ENCODE measurements at places on chromosomes 1 and 21.

DNA sequence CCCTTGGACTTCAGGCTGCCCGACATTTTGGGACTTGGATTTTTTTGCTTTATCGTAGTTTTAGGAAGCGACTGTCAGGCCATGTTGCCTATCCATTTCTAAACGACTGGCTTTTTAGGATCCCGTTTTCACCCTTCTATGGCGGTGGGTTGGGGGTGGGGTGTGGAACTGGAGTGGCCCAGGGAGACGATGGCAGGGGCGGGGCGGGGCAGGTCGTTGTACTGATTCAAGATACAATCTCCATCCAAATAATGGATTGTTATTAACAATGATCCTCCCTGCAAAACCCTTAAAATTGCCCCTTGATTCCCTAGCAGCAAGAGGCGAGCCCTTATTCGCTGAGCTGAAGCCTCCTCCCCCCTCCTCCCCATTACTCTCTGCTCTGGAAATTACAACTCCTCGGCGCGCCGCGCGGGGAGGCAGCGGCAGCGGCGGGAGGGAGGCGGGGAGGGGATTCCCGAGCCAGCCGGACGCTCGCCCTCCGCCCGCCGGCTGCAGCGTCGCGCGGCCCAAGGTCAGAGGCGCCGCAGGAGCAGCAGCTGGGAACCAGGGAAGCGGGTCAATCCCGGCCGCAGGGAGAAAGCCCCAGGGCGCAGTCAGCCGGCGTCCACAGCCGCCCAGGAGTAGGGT, at the start of gene TRIM67:
TRIM67 (plus strand) TSS at position 392 of the 630 bp plus-strand sequence. CDS start 912 bp downstream, outside the sequence.
- DNase-seq, result no peak

GRCh38 chr1:212484701-212485570, 52.2 kb downstream of the NENF start:
- no peak for DNase-seq

DNA sequence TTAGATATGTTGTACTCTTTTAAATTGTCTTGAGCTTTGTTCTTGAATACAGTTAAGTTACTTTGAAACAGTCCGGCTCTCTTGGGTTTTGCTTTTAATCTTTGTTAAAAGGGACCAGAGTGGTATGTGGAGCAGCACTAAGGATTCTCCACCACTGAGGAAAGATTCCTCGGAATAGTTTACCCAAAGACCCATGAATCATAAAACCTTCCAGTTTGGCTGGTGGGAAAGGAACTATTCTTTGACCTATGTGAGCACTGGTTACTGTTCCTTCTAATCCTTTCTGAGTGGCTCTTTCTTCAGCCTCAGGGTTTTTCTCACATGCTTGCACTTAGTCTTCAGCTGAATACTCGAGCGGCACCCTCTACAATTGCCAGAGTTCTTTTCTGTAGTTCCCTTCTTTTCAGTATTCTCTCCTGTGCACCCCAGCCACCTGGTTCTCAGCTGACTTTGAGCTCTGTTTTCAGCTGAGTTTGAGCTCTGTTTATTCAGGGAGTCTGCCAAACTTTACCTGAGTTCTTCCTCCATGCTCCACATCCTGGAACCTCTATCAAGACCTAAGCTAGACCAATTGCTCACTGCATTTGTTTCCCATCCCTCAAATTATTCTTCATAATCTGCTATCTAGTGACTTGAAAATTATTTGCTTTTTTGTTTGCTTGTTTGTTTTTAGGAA, 253.8 kb upstream of the PLXNA2 start:
- DNase-seq, result no peak

DNA sequence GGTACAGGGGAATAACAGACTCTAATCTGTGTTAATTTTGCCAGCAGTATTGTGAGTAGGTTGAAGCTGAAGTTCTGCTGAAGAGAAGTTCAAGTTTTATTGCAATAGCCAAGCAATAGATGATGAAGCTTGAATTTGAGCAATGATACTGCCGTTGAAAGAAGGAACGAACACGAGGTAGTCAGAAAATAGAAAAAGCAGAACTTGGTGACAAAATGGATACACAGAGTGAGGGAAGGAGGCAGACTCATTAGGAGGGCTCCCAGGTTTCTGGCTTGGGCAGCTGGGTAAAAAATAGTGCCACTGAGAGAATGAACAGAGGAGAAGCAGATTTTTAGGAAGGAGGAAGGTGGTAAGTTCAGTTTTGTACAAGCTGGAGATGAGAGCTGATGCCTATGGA, 22.3 kb upstream of the AGO1 start:
- DNase-seq, result no peak

DNA sequence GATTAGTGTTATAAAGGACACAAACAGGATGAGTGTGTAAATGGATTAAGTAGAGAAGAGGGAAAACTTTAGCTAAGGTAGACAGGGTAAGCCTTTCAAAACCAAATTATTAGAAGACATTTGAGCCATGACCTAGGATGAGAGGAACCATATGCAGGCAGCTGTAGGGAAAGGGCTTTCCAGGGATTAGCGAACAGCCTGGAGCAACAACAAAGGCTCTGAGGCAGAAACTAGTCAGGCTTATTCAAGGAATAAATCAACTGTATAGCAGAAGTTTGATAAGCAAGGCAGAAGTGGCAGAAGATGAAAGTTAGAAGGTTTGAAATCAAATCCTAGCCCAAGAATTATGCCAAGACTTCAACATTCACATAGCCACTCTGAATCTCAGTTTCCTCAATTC, 21.3 kb downstream of the AIDA start:
- no peak for DNase-seq

DNA sequence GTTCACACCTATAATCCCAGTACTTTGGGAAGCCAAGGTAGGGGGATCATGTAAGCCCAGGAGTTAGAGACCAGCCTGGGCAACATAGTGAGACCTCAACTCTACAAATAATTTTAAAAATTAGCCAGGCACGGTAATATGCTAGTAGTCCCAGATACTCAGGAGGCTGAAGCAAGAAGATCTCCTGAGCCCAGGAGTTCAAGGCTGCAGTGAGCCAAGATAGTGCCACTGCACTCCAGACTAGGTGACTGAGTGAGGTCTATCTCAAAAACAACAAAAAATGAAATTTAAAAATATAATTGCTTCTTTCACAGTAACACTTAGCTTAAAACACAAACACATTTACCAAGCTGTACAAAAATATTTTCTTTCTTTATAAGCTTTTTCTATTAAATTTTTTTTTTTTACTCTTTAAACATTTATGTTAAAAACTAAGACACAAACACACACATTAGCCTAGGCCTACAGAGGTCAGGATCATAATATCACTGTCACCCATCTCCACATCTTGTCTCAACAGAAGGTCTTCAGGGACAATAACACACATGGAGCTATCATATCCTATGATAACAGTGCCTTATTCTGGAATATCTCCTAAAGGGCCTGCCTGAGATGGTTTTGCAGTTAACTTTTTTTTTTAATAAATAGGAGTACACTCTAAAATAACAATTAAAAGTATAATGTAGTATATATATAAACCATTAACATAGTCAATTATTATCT, 43.9 kb downstream of the TESK2 start:
- DNase-seq, result no peak

DNA sequence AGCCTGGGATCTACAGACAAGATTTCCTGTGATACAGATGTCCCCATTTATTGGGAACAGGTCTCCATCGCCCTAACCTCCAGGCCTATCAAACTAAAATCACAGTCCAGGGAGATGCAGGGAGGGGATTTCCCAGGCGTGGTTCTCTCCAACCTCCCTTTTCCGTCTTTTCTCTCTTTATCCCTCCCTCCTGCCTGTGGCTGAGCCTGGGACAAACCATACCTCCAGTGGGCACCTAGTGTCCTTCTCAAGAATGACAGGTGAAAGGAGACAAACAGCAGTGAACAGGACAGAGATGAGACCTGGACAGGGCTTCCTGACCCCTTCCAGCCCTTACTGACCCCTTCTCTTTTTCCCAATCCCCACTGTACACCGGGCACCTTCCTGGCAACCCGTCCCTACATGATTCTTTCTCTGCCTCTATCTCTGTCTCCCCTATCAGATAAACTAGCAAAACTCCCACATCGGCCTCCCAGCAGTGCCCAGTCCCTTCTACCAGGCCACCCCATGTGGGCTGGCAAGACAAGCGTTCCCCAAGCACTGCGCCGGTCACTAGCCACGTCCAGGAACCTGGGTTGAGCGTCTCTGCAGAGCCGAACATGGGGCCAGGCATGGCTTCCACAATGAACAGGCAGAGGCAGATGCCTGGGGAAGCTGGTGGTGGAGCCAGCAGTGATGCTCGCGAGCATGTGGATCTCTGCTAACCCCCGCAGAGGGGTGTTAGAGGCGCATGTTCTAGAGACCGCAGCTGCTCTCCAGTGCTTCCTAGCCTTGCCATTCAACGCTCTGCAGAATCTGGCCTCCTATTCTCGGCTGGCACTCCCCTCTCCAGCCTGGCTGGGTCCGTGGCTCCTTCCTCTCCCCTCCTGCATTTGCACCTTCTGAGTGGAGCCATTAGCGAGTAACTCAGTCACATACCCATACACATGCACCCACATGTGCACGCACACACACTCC, 54.7 kb downstream of the ELK4 start:
- DNase-seq, result no peak

GRCh38 chr1:160208557-160209320, 3.6 kb downstream of the PEA15 start:
- no peak for DNase-seq

DNA sequence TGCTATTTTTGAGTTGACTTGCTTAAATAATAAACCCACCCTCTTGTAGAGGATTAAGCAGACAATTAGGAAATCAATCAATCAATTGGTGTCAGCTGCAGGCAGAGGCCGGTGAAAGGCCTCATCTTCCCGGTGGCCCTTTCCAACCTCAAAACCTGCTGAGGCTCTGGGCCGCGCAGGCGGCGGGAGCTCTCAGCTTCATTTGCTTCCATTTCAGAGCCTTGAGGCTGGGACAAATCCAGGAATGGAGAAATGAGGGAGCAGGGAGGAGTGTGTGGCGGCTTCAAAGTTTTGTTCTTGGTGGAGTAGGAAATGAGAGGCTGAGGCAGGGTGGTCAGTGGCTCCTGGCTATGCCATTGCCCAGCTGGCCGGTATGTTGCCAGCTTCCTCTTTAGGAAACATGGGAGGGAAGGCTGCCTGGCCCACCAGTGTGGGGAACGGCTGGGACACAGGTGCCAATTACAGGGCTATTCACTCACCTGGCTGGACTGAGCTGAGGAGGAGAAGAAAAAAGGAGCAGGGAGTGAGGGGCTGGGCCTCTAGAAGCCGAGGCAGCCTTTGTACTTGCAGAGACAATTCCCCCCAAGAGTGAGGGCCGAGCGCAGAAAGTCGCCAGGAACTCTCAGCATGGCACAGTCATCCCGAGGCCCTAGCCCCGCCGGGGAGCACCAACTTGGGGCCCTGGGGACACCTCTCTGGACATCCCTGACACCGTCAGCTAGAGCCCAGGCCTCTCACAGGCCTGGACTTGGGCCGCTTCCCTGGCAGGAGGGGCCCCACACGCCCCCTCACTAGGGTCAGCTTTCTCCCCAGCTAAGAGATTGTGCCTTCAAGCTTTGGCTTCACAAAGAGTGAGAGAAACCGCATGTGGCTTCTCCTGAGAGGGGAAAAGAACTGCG, 4.4 kb downstream of the POU3F1 start:
- no peak for DNase-seq

- DNase-seq, result no peak
These were observed 10.3 kb downstream of the TINAGL1 start for GRCh38 chr1:31586376-31587327.

GRCh38 chr1:111515291-111516004, 12.0 kb upstream of the ADORA3 start:
- DNase-seq, result no peak

- no peak for DNase-seq
These were observed 129.2 kb upstream of the DUSP10 start for GRCh38 chr1:221871056-221871455.

- no peak for DNase-seq
These were observed 61.0 kb downstream of the BACH1 start for GRCh38 chr21:29359718-29360117.

DNA sequence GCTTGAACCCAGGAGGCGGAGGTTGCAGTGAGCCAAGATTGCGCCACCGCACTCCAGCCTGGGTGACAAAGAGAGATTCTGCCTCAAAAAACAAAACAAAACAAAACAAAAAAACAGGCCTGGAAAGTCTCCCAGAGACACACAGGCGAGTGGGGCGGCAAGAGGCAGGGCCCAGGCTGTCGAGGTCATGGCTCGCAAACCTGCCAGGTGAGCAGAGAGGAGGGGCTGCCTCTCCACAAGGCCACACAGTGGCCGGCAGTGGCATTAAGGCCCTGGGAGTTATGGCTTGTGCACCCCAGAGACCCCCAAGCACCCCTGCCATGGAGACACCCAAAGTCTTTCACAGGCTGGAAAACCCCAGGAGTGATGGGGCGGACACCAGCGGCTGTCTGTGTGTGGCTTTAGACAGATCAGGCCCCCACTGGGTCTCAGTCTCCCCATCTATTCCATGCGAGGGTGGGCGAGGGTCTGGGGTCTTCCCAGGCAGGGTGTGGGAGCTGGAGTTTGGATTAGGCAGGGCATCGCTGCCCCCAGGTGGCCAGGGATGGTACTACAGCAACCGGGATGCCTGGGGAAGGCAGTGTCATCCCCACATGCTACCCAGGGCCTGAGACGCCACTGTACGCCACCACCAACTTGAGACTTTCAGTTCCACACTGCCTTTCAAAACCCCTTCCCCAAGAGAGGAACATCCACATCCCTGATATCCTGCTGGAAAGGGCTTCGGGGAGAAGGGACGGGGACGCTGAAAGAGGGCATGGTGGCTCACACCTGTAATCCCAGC, 7.3 kb upstream of the CTRC start:
- DNase-seq, result no peak

- DNase-seq, result no peak
These were observed 66.6 kb downstream of the BCAR3 start for GRCh38 chr1:93614986-93615581.

DNA sequence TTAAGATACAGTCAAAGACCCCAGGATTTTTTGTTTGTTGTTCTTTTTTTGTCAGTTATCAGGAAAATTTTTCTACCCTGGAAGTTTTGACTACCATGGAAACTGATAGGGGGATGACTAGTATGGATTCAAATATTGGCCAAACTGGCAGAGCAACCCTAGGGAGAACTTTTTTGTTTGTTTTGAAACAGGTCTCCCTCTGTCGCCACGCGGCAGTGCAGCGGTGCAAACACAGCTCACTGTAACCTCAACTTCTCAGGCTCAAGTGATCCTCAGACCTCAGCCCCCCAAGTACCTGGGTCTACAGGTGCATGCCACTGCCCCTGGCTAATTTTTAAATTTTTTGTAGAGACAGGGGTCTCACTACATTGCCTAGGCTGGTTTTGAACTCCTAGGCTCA, 46.6 kb downstream of the TOR3A start:
- DNase-seq, result no peak

Measured in caudate nucleus (tissue), 63 donors.